Lung (tissue), 17 donors: ENCODE measurements at places on chromosomes 12 and 14. TPM values are rescaled to one million over a fixed set of nuclear protein-coding genes. Genes with fewer than 3 reads are reported as not detected.
A peak's percentile ranks its signal among the peaks of the same experiment; 100 is the strongest.

- DNase-seq: no peak
- H3K4me1 ChIP-seq: no peaks in the 10 kb centered on the region
- no peaks in the 10 kb centered on the region for H3K27me3 ChIP-seq
- H3K36me3 ChIP-seq: no peaks in the 10 kb centered on the region
These were observed 95.7 kb upstream of the ESRRB start for GRCh38 chr14:76280221-76280620.

The ANO2 gene
- 5.9 TPM for total RNA-seq

DNA sequence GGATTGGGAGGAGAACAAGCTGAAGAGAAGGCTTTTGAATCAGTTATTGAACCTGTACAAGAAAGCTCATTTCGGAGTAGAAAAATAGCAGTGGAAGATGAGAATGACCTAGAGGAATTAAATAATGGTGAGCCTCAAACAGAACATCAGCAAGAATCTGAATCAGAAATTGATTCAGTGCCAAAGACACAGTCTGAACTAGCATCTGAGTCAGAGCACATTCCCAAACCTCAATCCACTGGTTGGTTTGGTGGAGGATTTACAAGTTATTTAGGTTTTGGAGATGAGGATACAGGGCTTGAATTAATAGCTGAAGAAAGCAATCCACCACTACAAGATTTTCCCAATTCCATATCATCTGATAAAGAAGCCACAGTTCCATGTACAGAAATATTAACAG lies 13.5 kb downstream of the MIA2 start:
- H3K36me3 ChIP-seq: no peaks in the 10 kb centered on the region
- H3K4me1 ChIP-seq: no peaks in the 10 kb centered on the region
- H3K4me3 ChIP-seq: no peak overlapping the region
- no peak overlapping the region for H3K27ac ChIP-seq
- H3K27me3 ChIP-seq: no peaks in the 10 kb centered on the region

DNA sequence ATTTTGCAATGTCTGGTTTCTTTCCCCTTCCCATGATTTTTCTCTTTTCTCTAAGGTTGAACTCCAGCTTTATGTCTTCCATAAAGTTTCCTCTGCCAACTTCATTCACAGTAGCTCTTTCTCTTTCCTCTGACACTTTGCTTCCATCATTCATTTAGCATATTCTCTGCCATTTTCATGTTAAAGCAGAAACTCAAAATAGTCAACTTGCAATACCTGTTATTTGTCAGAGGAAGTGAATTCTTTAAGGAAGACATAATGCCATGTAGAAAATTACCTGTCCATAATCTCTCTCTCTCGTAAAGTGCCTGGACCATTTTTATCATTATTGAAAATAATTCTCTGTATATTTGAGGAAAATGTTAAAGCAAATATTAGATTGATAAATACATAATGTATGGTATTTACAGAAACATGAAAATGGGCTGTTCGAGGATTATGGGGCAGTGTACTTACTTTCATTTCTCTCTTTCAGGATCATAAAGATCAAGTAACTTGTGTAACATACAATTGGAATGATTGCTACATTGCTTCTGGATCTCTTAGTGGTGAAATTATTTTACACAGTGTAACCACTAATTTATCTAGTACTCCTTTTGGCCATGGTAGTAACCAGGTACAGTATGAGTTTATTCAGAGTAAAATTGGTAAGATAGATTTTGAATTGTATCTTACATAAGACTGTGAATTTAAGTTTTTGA lies 12.6 kb downstream of the NEDD1 start:
- H3K36me3 ChIP-seq: peaks cover 7% of the 10 kb centered on the region
- H3K4me3 ChIP-seq: no peak overlapping the region
- H3K27me3 ChIP-seq: no peaks in the 10 kb centered on the region
- H3K4me1 ChIP-seq: no peaks in the 10 kb centered on the region

- DNase-seq: no peak
- peak overlapping the region; percentile 55 for H3K27ac ChIP-seq
- no peak overlapping the region for H3K4me3 ChIP-seq
- H3K27me3 ChIP-seq: no peaks in the 10 kb centered on the region
These were observed 115.2 kb downstream of the LGMN start for GRCh38 chr14:92633274-92633616.

DNA sequence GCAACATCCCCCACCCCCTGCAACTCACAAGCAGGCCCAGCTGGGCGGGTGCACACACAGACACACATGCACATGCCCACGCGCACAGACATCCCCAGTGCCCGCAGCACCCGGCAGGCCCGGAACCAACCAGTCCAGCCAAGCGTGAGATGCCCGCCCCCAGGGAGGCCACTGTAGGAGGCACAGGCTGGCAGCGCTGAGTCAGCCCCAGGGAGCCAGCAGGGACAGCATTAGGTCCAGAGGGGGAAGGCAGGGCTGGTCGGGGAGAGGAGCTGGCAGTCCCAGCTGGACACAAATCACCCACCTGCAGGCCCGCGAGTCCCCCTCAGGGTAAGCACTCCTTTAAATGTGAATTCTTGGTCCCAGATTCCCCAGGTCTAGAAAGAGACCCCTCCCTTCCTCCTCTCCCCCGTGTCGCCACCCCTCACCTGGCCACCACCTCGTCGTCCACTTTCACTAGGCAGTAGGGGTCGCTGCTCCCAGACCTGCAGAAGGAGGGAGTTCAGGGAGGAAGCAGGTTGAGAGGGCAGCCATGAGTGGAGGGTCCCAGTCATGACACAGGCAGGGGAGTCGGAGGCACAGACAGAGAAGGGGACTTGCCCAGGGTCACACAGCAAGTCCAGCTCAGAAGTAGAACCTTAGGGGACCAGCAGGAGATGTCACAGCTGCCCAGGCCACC lies 5.0 kb downstream of the RASAL1 start:
- H3K4me3 ChIP-seq: no peak overlapping the region
- H3K36me3 ChIP-seq: no peaks in the 10 kb centered on the region
- no peaks in the 10 kb centered on the region for H3K4me1 ChIP-seq
- no peak overlapping the region for H3K27ac ChIP-seq
- no peak for DNase-seq

The CAPZA3 gene
- total RNA-seq: not detected

The CAPS2 gene
- 10.9 TPM for total RNA-seq

The GPR132 gene
- 6.9 TPM for total RNA-seq

The C1QL4 gene
- not detected for total RNA-seq

The KIAA0586 gene
- 30.1 TPM for total RNA-seq
